IgD-negative memory B cell (primary cell): ENCODE measurements at places on chromosomes 5 and 9. TPM values are rescaled to one million over a fixed set of nuclear protein-coding genes. Genes with fewer than 3 reads are reported as not detected.

Gene FOXD4L3
- not detected for polyA plus RNA-seq

Gene PCDHGC3
- 3.9 TPM for polyA plus RNA-seq

Gene LCN12
- polyA plus RNA-seq: not detected

Gene UNC5A
- not detected for polyA plus RNA-seq

Gene CATSPER3
- not detected for polyA plus RNA-seq

Gene UBAP2
- 12.7 TPM for polyA plus RNA-seq
